ENCODE measurements at places on chromosomes 4 and X.

DNA sequence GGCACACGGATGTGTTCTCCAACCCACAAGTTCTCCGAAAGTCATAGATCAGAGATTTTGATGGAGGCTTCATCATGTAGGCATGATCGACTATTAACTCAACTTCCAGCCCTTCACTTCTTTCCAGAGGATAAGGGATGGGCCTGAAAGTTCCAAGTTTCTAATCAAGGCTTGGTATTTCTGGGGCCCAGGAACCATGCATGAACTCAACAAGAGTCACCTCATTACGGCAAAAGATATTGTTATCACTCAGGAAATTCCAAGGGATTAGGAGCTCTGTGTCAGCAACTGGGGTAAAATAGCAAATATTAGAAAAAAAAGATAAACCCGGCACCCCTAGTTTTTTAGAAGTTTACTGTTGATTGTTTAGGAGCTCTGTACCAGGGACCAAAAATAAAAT is 240.1 kb upstream of the PPP1R2C start:
- no peak for DNase-seq

DNA sequence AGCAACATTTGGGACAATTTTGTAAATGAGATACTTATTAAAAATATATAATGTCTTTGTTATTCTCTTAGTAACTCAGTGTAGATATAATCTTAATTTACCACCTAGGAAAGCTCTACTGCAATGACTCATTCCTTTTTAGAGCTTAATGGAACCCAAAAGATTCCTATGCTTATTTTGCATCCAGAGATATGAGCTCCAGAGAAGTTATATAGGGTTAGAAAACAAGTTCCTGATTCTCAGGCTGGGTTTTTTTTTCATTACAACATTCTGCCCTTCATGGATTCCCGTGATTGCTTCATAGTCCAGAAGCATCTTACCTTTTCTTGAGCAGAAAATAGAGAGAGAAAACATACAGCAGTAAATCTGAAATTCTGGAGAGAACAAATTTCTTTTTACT is 57.9 kb upstream of the CXCL8 start:
- no peak for DNase-seq

DNA sequence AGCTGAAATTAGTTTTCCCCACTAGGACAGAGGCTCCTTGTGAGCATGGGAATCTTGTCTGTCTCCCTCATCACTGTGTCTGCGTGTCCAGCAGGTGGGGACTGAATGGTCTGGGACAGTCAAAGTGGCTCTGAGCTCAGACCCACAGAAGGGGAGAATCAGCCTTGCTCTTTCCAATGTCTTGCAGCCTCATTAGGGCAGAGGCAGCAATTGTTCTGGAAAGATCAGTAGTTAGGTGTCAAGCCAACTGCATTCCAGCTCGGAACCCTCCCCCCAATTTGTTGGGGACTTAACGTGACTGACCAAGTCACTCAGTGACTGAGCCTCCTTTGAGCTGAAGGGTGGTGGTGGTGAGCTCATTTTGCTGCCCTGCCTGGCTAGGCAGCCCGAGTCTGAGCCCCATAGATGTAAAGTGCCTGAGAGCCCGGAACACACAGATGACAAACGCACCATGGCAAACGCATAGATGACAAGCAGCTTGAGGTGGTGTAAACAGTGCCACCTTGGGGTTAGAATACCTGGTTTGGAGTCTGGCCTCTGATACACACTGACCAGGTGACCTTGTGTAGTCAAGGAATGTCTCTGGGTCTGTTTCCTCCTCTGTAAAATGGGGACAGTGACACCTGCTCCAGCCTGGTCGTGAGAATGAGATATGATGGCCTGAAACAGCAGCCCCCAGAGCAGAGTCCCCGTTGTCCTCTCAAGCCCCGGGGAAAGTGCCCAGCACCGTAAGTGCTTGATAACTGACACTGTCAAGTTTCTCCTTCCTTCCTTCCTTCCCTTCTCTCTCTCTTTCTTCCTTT is 2.7 kb upstream of the SORCS2 start:
- DNase-seq = no peak

GRCh38 chr4:168572002-168572401 is 75.2 kb downstream of the PALLD start:
- DNase-seq = no peak

DNA sequence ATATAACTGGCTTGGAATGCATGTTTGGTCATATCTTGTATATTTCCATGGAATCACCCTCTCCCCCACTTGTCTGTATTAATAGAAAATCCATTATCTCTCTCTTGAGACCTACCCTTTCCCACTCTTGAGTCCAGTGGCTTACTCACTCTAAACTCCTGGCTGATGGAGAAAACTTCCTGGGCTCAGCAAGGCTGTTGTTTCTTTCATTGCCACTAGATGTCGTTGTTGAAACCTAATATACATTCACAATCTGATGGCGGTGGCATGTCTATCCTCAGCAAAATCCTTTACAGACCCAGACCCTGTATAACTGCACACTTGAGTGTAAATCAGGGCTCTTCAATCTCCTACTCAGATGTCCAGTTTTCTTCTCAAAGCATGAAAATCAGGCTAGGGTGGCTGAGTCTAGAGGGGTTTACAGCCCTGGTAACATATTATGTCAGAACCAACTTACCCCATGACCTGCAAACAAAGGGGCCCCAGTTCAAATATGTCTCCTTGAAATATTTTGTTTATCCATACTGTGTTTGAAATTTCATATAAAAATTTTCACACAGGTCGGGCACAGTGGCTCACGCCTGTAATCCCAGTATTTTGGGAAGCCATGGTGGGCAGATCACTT is 70.0 kb upstream of the FAM241A start:
- DNase-seq = peak; percentile 79

- DNase-seq = no peak
Measured at GRCh38 chr4:139202991-139203390, 26.0 kb upstream of the ELF2 start.

DNA sequence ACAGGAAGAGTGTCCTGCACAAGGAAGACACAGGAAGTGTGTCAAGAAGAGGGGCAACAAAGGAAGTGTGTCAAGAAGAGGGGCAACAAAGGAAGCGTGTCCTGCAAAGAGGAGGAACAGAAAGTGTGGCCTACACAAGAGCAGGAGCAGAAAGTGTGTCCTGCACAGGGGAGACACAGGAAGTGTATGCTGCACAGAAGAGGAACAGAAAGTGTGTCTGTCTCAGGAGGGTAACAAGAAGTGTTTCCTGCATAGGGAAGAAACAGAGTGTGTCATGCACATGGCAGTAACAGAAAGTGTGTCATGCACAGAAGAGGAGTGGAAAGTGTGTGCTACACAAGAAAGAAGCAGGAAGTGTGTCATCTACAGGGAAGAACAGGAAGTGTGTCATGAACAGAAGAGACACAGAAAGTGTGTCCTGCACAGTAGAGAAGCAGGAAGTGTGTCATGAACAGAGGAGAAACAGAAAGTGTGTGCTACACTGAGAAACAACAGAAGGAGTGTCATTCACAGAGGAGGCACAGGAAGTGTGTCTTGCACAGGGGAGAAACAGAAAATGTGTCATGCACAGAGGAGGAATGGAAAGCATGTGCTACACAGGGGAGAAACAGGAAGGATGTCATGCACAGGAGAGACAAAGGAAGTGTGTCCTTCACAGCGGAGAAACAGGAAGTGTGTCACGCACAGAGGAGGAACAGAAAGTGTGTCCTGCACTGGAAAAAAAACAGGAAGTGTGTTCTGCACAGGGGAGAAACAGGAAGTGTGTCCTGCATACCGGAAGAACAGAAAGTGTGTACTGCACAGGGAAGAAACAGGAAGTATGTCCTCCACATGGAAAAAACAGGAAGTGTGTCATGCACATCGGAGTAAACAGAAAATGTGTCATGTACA is 526.4 kb upstream of the PRKX start:
- DNase-seq = no peak

GRCh38 chrX:113793563-113793962 is 790.3 kb upstream of the HTR2C start:
- peak; percentile 63 for DNase-seq

GRCh38 chr4:189765736-189766135 is 174.9 kb upstream of the FRG1 start:
- no peak for DNase-seq

GRCh38 chr4:10521424-10521823 is 64.2 kb upstream of the ZNF518B start:
- no peak for DNase-seq

- DNase-seq = no peak
Measured at GRCh38 chr4:159013692-159014091, 89.2 kb upstream of the RAPGEF2 start.

DNA sequence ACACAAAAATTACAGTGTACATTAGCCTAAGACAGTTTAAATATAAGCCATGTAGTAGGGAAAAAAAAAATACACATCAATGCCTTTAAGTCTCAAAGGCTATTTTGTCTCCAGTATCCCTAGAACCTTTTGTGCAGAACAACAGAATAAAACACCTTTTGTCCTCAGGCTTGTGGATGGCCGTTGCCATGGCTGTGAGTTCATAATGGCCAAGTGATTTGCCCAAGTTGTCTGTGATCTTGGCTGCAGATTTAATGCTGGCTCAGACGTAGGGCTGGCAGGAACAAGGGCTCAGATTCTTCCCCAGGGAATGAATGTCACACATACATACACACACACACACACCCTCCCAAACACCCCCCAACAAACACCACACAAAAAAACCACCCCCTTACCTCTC is 25.3 kb downstream of the GPM6B start:
- no peak for DNase-seq

DNA sequence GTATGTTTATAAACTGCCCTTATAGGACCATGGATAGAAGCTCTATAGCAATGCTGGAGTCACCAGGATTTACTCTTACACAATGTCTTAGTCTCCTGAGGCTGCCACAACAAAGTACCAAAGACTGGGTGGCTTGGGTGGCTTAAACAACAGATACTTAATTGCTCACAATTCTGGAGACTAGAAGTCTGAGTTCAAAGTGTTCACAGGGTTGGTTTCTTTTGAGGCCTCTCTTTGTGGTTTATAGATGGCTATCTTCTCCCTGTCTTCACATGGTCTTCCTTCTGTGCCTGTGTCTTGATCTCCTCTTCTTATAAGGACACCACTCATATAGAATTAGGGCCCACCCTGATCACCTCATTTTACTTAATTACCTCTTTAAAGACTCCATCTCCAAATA is 2.0 kb upstream of the TRPC3 start:
- no peak for DNase-seq

DNA sequence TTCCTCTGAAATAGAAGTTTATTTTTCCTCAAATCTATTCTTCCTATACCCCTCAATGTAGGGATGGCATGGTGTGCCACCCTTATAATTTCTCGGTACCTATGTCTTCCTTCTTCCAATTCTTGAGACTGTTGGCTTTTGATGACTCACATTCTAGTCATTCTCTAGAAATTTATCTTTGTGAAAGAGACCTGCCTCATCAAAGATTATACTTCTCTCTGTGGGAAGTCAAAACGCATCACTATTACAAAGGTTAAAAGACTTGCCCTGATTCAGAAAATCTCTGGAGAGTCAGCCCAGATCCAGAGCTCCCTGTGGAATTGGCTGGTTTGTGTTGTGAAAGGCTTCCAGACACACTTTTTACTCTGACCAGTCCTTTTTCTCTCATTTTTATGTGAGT is 65.9 kb upstream of the FSTL5 start:
- DNase-seq = peak; percentile 2

GRCh38 chr4:47913330-47913729 is 1.1 kb downstream of the NFXL1 start:
- peak; percentile 10 for DNase-seq

- no peak for DNase-seq
Measured at GRCh38 chr4:171582961-171583581, 230.1 kb upstream of the GALNTL6 start.

DNA sequence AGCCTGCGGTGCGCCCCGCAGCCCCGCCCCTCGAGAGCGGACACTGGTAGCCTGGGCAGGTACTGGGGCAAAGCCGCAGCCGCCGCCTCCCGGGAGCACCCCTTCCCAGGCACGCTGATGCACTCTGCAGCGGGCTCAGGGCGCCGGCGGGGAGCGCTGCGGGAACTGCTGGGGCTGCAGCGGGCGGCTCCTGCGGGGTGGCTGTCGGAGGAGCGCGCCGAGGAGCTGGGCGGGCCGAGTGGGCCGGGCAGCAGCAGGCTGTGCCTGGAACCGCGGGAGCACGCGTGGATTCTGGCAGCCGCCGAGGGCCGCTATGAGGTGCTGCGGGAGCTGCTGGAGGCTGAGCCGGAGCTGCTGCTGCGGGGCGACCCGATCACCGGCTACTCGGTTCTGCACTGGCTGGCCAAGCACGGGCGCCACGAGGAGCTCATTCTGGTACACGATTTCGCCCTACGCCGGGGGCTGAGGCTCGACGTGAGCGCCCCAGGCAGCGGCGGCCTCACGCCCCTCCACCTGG is 401 bp downstream of the SOWAHD start:
- no peak for DNase-seq

DNA sequence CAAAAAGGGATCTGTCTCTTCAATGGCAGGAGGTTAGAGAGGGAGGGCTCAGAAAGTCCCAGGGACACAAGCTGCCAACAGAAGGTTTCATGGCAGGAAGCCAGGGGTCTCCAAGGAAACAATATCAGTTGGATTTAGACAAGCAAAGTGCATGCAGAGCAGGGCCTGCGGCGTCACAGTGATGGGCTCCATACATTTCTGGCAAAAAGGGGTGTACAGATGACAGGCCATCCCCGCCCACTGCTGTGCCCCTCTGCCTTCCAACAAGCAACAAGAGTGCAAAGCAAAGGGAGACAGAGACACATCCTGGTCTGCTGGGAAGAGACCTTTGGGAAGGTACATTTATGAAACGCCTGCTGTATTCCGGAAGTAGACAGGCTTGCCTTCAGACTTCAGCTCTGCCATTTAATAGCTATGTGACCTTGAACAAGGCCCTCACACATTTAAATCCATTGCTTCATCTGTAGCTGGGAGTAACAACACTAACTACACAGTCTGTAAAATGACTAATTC is 121.2 kb downstream of the AFAP1 start:
- peak; percentile 43 for DNase-seq

- DNase-seq = no peak
Measured at GRCh38 chr4:150943818-150944217, 71.3 kb downstream of the LRBA start.

DNA sequence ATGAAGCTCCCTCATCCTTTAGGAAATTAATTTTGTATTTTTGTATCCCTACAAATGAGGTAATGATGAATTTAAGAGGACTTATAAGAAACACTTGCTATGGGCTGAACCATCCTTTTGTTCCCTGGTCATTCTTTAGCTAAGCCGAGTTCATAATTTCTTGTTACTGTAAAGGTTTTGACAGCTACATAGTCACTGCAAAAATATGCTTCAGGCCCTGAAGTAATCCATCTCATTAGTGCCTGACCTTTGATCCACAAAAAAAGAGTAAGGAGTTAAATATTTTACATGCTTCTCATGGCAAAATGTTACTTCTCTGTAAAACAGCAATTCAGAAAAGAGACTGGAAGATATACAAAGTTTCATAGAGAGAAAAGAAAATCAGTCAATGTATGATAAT is 290.6 kb upstream of the SLIT2 start:
- peak; percentile 93 for DNase-seq

DNA sequence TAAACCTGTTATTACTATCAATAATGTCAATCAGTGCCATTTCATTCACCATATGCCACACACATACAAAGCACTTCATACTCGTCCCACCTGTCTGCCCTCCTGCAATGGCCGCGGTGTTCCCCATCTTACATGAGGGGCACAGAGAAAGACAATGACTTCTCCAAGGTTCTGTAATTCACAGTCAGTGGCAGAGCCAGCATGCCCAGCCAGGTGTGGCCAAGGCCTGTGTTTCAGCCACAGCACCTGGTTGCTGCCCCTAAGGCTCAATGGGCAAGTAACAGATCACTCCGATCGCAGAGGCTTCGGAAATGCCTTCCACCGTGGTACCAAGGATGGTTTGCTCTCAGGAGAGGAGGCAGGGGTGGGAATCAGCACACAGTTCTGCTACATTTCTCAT is 10.9 kb downstream of the AFAP1 start:
- no peak for DNase-seq

- DNase-seq = peak; percentile 76
Measured at GRCh38 chr4:52996261-52997131, 134.4 kb downstream of the RASL11B start.
